ENCODE measurements at places on chromosomes 4 and X.

- peak; percentile 44 for DNase-seq
Observed at GRCh38 chr4:67198727-67199126, 346.6 kb downstream of the CENPC start.

DNA sequence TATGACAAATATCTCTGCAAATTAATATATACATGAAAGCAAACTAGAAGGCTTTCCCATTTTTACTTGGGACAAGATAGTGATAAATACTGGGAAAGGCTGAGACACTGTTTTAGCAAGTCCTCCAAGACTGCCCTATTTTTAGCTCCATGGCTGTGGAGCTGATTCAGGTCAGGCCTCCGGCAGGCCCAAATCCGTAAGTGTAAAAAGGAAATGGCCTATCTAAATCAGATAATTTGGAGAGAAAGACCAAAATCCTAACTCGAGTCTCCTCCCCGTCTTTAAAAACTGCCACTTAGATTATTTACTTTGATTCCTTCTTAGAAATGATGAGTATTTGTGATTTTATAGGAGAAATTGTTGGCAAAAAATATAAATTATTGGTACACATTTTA lies 2.9 kb downstream of the OTUD4 start:
- peak; percentile 52 for DNase-seq

GRCh38 chr4:60744767-60745166 lies 455.4 kb upstream of the ADGRL3 start:
- no peak for DNase-seq

DNA sequence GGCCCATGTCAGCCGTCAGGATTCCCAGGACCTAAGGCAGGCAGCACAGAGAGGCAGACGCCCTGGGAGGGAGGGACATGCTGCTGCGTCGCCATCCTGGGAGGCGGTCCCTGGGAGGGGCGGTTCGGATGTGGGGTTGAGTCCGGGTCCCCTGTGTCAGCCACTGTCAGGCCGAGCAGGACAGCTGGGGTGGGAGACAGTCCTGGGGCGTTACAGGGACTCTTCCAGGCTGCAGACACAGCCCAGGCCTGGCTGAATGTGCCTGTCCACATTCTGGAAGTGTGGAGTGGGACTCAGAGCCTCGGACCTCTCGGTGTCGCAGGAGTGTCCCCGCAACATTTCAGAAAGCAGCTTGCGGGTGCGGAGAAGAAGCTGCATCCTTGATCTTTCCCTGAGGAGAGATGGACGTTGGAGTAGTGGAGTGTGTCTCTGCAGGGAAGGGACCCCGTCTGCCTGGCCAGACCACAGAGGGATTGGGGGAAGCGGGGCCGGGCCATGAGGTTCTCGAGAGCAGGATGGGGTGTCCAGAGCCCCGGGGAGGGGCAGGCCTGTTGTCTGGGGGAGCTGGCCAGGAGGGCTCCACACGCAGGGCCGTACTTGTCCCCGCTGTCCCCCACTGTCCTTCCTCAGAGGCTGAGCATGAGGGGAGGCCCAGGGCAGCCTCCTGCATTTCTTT lies 6.1 kb downstream of the AKAP17A start:
- no peak for DNase-seq

DNA sequence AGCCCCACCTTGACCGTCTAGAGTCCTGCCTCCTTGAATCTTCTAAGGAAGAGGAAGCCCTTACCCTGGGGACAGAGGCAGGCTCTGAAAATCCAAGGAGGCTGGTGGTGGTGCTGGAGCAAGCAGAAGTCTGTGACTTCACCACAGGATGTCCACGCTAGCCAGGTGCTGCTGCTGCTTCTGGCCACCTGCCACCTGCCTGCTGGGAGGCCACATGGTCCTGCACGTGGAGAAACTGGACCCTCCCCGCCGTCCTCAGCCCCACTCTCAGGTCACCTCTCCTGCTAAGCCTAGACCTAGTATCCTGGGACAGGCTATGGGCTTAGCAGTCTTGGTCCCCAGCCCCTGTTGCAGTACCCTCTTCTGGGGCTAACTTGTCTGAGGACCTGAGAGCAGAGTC lies 15.8 kb downstream of the TMEM31 start:
- DNase-seq, result no peak

GRCh38 chr4:76905521-76905920 lies 7.6 kb upstream of the SOWAHB start:
- no peak for DNase-seq

GRCh38 chr4:140243278-140243753 lies 89.3 kb upstream of the MAML3 start:
- peak; percentile 74 for DNase-seq

DNA sequence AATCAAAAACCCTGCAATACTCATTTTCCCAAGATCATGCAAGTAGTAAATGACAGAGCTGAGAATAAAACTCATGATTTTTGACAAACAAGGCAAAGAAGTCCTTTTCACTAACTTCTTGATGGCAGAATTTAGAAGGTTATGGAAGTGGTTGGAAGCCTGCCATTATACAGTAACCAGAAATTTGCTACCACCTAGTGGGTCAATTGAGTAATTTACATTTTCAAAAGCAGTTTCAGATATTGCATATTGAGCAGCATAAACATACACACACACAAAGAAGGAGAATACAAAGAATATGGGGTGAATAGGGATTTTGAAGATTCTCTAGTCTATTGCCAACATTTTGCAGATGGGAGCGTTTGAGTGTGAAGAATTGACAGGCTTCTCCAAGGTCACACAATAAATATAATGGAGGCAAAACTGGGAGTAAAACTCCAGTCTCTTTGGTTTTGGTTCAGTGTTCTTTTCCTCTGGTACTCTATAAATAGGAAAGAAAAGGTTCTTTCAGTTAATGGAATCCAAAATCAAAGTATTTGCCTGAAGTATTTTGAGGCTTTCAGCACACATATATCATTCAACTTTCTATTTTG lies 70.2 kb downstream of the GC start:
- peak; percentile 72 for DNase-seq

- DNase-seq, result no peak
Observed at GRCh38 chr4:38819569-38819968, 15.0 kb upstream of the TLR1 start.

DNA sequence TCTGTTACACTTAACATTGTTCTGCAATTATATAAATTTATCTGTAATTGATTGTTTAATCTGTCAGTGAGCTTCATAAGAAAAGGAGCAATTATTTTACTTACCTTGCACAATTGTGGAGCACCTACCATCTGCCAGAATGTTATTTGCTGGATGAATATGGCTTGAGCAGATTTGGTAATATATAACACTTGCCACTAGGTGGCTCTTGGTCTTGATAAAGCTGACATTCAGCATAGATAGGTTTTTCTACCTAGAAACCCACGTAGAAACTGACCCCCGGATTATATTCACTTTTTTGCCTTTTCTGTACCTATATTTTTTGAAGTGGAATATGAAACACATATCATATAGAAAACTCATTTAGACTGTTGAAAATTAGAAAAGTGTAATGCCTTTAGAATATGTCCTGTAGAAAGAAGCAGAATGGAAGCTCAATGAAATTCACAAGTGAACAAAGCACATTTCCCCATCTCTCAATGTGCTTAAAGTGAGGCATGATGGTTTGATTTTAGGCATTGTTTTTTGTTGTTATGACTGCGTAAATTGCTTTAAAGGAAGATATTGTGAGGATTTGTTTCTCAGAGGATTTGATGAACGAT lies 9.5 kb downstream of the RBPJ start:
- peak; percentile 81 for DNase-seq
